ENCODE measurements at places on chromosomes 2 and 18.

DNA sequence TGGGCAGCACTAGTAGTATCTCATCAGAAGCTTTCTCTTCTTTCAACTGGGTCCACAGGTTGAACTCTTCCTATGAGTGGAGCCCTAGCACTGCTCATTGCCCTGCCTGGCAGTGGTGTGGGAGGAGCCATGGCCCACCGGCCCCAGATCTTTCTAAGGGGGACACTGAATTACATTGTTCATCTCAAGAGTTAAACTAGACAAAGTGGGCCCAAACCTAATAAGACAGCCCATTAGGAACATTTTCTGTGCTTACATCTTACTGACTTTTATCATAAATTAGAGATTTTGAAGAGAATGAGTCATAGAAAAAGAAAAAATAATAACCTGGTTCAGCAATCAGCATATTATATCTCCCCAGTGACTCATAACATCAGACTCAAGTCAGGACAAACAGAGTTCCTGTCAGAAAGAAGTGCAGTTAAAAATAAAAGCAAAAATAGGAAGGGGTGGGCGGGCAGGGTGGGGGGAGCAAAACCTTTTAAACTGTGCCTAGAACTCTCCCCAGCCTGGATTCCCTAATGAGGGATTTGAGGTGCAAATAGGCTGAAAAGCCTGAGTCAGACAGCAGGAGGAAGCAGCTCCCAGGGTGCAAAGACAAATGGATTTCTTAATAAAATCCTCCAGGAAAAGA is 161.6 kb upstream of the TRIB2 start:
- no peak for DNase-seq

- no peak for DNase-seq
Measured at GRCh38 chr2:188132385-188132784, 159.3 kb upstream of the GULP1 start.

DNA sequence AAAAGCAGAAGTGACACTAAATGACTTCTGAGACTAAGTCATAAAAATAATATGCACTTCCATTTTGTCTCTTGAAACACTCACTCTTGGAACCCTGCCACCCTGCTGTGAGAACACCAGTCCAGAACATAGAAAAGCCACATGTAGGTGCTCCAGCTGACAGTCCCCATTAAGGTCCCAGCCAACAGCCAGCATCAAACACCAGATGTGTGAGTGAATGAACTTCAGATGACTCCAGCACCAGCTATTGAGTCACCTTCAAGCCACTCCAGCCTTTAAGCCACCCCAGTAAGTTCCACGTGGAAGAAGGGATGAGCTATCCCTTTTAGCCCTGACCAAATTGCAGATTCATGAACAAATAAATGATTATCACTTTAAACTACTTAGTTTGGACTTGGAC is 31.5 kb upstream of the LGALSL start:
- no peak for DNase-seq

DNA sequence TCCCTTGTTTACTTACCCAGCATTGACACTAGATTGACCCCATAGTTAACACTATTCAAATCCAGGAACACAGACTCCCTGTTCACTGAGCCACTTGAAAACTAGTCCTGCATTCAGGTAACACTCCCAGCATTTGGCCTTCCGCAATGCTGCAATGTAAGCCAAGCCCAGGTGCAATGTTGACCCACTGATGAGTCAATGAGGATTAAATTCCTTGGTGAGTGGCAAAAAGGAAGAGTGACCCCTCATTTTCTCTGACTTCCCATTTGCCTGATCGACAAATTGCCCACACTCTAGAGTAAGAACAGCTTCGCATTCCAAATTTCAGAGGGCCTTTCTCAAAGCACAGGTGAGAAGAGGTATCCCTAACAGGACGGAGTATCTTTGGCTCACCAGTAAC is 251.9 kb downstream of the FBXO15 start:
- DNase-seq: no peak

DNA sequence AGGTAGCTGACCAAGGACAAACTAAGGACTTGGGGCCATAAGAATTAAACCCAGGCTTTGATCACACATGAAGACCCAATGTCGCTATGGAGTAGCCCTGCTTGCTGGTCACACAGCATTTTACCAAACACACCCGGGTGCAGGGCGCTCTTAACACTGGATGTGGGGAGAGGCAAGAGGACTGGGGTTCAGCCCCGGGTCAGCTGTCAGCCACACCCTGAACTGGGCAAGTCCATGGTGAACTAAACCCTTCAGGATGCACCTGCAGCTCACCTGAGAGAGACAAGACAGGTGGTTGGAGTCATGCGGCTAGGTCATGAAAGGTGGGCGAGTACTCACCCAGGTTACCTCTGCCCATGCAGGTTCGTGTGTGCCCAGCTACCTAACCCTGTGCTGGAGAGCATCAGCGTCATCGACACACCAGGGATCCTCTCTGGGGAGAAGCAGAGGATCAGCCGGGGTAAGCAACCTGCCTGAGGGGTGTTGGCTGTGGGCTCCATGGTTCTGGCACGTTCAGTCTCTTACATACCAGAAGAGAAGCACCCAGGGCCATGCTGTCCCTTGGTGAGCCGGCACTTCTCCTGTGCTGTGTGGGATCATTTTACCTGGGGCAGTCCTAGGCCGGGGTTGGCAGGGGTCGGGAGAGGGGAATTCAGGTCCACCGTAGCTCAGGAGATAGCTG is 15.2 kb downstream of the EHD3 start:
- DNase-seq: no peak

DNA sequence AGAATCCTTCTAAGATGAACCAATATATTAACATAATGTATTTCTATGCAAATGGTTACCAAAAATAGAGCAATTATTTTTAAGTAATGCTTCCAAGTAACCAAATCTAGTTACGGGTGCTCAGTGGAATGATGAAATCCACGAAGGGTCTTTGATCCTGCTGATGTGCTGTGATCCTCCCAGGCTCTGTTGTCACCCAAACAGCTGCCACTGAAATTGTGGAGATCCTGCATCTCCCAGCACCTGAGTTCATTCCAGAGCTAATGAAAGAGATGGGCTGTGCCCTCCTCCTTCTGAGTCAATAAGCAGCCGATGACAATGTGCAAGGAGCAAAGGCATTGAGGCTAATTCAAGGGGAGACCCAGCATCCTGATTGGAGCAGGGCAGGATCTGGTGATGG is 362.4 kb upstream of the SOX11 start:
- DNase-seq: no peak

GRCh38 chr2:166451468-166451867 is 42.6 kb downstream of the SCN7A start:
- no peak for DNase-seq

GRCh38 chr2:67936969-67937368 is 125.8 kb downstream of the C1D start:
- no peak for DNase-seq

- DNase-seq: no peak
Measured at GRCh38 chr2:240629968-240630770, 4.9 kb downstream of the GPR35 start.

DNA sequence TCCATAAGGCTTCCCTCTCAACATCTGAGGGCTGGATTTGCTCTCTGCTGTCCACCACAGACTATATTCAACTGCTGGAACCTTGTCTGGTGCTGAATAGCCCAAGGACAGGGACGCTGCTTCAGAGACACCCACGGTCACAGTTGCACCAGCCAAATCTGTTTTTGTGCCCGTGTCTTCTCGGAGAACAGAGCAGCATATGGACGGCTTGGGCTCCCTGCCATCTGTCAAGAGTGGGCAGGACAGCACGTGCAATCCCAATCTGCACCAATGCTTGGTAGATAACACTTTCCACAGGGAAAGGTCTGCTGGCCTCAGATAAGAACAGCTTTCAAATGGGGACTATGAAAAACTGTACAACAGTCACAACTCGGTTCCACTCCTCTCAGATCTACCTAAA is 466.1 kb downstream of the TGIF1 start:
- no peak for DNase-seq

- DNase-seq: no peak
Measured at GRCh38 chr2:126696644-126697520, 40.9 kb downstream of the GYPC start.

DNA sequence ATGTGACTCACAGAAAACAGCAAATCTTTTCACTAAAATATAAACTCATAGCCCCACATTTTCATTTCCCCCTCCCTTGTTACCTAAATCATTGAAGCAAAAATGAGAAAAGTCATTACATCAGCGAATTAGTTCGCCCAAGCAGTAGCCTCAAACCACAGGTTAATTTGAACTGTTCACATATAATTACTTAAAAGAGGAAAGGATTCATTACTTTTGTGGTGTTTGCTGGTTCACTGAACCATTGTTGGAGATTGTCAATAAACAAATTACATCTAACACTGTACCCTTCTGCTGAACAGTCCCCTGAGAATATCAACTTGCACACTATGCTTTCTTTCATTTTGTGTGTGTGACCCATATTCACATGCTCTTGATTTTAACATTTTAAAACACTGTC is 238.7 kb downstream of the ERBB4 start:
- DNase-seq: no peak

- no peak for DNase-seq
Measured at GRCh38 chr2:150806336-150806735, 318.9 kb upstream of the RND3 start.

GRCh38 chr18:57353940-57354461 is 1.6 kb downstream of the ST8SIA3 start:
- DNase-seq: no peak

DNA sequence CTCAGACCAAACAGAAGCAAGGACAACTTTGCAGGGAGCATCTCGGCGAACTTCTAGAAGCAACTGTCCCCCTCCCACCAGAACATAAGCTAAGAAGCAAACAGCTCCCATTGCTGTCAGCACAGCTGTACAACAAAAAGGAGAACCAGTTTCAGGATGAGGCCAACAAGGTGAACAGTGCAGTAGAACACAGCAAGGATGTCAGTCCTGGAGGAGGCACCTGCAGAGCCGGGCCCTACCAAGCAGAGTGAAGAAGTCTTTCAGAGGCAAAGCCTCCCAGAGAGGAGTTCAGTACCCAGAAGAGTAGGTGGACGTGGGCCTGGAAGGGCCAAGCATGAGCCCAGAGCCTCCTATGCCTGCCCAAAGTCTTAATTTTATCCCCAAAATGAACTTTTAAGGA is 1.0 kb downstream of the PASK start:
- DNase-seq: no peak

DNA sequence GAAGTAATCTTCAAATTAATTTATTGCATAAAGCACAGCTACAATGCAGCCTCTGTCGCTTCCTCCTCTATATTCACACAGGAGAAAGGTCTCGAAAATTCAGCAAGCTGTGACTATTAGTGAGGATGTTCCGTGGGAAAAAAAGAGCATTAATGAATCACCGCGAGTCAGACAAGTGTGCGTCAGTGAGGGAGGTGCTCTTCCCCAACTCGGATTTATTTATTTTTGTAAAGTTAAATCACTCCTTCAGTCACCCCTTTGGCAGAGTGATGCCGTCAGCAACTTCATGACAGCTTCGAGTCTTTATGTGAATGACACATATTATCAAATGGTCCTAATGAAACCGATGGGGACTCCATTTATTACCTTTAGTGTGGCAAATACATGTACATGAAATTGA is 648.9 kb upstream of the SALL3 start:
- no peak for DNase-seq

- no peak for DNase-seq
Measured at GRCh38 chr2:52194342-52194741, 1162.4 kb upstream of the NRXN1 start.

- no peak for DNase-seq
Measured at GRCh38 chr2:208722731-208723130, 316.1 kb downstream of the PTH2R start.

GRCh38 chr2:9003366-9003615 is 193 bp downstream of the MBOAT2 start:
- DNase-seq: no peak

DNA sequence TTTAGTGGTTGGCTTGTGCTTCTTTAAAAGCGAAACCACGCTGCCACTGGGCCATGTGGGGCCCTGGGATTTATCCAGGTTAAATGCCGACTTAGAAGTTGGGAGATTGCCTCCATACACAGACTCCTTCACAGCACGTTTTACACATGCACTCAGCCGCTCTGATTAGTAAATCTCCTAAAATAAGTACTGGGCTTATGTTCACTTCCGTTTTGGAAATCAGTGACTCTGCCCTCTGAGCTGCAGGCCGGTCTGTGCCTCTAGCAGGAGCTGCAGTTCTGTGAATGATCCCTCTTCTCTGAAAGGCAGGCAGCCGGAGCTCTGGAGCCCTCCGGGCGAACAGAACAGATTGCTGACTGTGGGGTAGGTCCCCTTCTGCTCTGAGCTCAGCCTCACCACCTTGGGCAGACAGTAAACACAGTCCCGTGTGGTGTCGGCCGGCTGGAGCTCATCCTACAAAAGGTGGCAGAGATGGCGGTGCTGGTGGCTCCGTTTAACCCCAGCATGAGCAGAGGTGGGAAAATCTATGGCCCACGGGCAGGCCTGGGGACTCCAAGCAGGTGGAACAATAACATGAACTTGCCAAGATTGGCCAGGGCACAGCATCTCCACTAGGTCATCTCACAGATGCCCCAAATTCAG is 9.8 kb upstream of the RAB17 start:
- no peak for DNase-seq

DNA sequence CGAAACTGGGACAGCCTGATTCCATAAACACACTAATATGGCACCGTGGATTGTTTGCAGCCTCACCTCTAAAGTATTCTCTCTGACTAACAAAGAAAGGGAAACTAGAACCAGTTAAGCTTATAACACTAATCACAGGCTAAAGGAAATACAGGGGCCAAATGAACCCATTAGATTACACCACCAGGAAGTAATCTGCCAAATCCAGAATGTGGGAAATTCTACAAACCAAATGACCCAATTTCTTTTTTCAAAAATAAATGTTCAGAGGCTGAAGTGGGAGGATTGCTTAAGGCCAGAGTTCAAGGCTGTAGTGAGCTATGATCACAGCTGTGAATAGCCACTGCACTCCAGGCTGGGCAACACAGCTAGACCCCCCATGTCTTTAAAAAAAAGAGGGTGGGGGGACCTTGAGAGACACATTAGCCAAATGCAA is 1.5 kb upstream of the MPPE1 start:
- DNase-seq: no peak

GRCh38 chr2:70984576-70985282 is 6.3 kb downstream of the ANKRD53 start:
- no peak for DNase-seq

DNA sequence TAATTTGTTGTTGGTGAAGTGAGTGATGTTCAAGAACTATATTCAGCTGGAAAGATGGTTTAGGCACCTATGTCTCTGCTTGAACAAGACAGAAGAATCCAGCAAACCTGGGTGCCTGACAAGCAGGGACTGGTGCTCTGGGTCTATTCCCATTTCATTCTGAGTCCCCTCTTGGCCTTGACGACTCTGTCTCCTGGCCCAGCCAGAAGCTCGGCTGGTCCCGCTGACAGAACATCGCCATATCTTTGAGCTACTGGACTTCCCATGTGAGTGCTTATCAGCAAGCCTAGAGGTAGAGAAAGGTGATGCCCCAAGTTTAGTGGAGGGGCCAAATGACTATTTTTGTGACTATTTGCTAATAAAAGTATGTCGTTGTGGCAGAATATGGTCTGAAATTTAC is 48.2 kb downstream of the SDC1 start:
- DNase-seq: no peak

- DNase-seq: no peak
Measured at GRCh38 chr18:54957996-54958395, 1.3 kb downstream of the CCDC68 start.
